A549 treated with AZD2906 at 1 μM for 4 hours (cell line): ENCODE measurements at places on chromosomes 3 and 15. TPM values are rescaled to one million over a fixed set of nuclear protein-coding genes. Genes with fewer than 3 reads are reported as not detected.

ZMYND10 gene
- 0.91 to 1.8 TPM (median 1.2 TPM) in 5 replicates for total RNA-seq

RPP14 gene
- total RNA-seq: 8.3 to 13.2 TPM (median 9.5 TPM) in 5 replicates

RHOV gene
- total RNA-seq: 2.9 to 4.4 TPM (median 3.7 TPM) in 5 replicates

CDHR4 gene
- total RNA-seq: 0.12 to 0.42 TPM (median 0.28 TPM) in 5 replicates

COX5A gene
- 449 to 627 TPM (median 566 TPM) in 5 replicates for total RNA-seq

NIPA2 gene
- total RNA-seq: 103 to 111 TPM (median 106 TPM) in 5 replicates

WWTR1 gene
- 142 to 178 TPM (median 162 TPM) in 5 replicates for total RNA-seq

SLCO2A1 gene
- total RNA-seq: 0.15 to 0.41 TPM (median 0.22 TPM) in 5 replicates

DAZL gene
- total RNA-seq: not detected in 5 replicates

TEX55 gene
- 0.08 TPM in 1 of 5 replicates, not detected in the others for total RNA-seq

CFAP44 gene
- total RNA-seq: 0.93 to 1.5 TPM (median 1.1 TPM) in 5 replicates

IGSF10 gene
- total RNA-seq: 0.24 to 0.49 TPM (median 0.32 TPM) in 5 replicates

MAP1A gene
- total RNA-seq: 0.45 to 0.63 TPM (median 0.50 TPM) in 5 replicates

WDR93 gene
- total RNA-seq: 0.13 to 0.25 TPM (median 0.21 TPM) in 5 replicates

NPAP1 gene
- not detected in 5 replicates for total RNA-seq

RTP1 gene
- total RNA-seq: not detected in 5 replicates

SLC22A14 gene
- total RNA-seq: 0.03 to 0.05 TPM (median 0.05 TPM) in 3 of 5 replicates, not detected in the others

ATP10A gene
- total RNA-seq: 7.4 to 9.6 TPM (median 8.2 TPM) in 5 replicates

DPPA2 gene
- not detected in 5 replicates for total RNA-seq

DUOX2 gene
- total RNA-seq: 0.03 to 0.05 TPM (median 0.03 TPM) in 5 replicates

BCL6 gene
- total RNA-seq: 13.3 to 17.3 TPM (median 16.2 TPM) in 5 replicates

ANKUB1 gene
- not detected in 5 replicates for total RNA-seq

PLCL2 gene
- 3.9 to 5.5 TPM (median 4.1 TPM) in 5 replicates for total RNA-seq

SMAD3 gene
- total RNA-seq: 87.4 to 115 TPM (median 107 TPM) in 5 replicates

SLC24A5 gene
- not detected in 5 replicates for total RNA-seq

GOLGA6C gene
- total RNA-seq: not detected in 5 replicates

TMEM212 gene
- not detected in 5 replicates for total RNA-seq

TMF1 gene
- 9.8 to 15.3 TPM (median 12.9 TPM) in 5 replicates for total RNA-seq

AGBL1 gene
- not detected in 5 replicates for total RNA-seq

ANKRD63 gene
- total RNA-seq: 0.24 to 0.43 TPM (median 0.33 TPM) in 5 replicates

TRPM7 gene
- total RNA-seq: 19.2 to 23.6 TPM (median 21.7 TPM) in 5 replicates

POLQ gene
- 5.7 to 6.8 TPM (median 6.0 TPM) in 5 replicates for total RNA-seq

THPO gene
- 0.05 to 0.16 TPM in 2 of 5 replicates, not detected in the others for total RNA-seq

GOLGA8N gene
- 0.95 to 2.1 TPM (median 1.2 TPM) in 5 replicates for total RNA-seq

FES gene
- 0.46 to 0.89 TPM (median 0.85 TPM) in 5 replicates for total RNA-seq

ONECUT1 gene
- 0.10 to 0.27 TPM (median 0.21 TPM) in 5 replicates for total RNA-seq

CIB2 gene
- total RNA-seq: 24.4 to 28.2 TPM (median 28.0 TPM) in 5 replicates

HESX1 gene
- total RNA-seq: 0.24 to 0.48 TPM (median 0.40 TPM) in 4 of 5 replicates, not detected in the other

ARHGEF26 gene
- total RNA-seq: 10.0 to 11.9 TPM (median 10.7 TPM) in 5 replicates

IGDCC3 gene
- 0.05 to 0.30 TPM (median 0.10 TPM) in 5 replicates for total RNA-seq

FRMD5 gene
- total RNA-seq: 1.7 to 2.8 TPM (median 2.0 TPM) in 5 replicates

HIGD2B gene
- not detected in 5 replicates for total RNA-seq

TXNRD3 gene
- 6.6 to 7.4 TPM (median 7.0 TPM) in 5 replicates for total RNA-seq

EPM2AIP1 gene
- total RNA-seq: 4.4 to 6.5 TPM (median 6.0 TPM) in 5 replicates

IMPG2 gene
- total RNA-seq: 0.01 to 0.02 TPM (median 0.01 TPM) in 3 of 5 replicates, not detected in the others

MAGEL2 gene
- 0.02 TPM in 1 of 5 replicates, not detected in the others for total RNA-seq

CLDN16 gene
- total RNA-seq: 0.03 to 0.16 TPM (median 0.09 TPM) in 5 replicates

DNAJA4 gene
- 0.06 to 0.11 TPM (median 0.10 TPM) in 3 of 5 replicates, not detected in the others for total RNA-seq

CLSTN2 gene
- 0.02 to 0.07 TPM (median 0.02 TPM) in 5 replicates for total RNA-seq

SERINC4 gene
- total RNA-seq: 0.05 to 0.10 TPM (median 0.09 TPM) in 4 of 5 replicates, not detected in the other

PLA2G4E gene
- 0.06 TPM in 1 of 5 replicates, not detected in the others for total RNA-seq

TRANK1 gene
- 1.1 to 2.1 TPM (median 1.3 TPM) in 5 replicates for total RNA-seq
